A673 (cell line): ENCODE measurements at places on chromosomes 4 and X. TPM values are rescaled to one million over a fixed set of nuclear protein-coding genes. Genes with fewer than 3 reads are reported as not detected.

The STAP1 gene
- not detected in 2 replicates for total RNA-seq

DNA sequence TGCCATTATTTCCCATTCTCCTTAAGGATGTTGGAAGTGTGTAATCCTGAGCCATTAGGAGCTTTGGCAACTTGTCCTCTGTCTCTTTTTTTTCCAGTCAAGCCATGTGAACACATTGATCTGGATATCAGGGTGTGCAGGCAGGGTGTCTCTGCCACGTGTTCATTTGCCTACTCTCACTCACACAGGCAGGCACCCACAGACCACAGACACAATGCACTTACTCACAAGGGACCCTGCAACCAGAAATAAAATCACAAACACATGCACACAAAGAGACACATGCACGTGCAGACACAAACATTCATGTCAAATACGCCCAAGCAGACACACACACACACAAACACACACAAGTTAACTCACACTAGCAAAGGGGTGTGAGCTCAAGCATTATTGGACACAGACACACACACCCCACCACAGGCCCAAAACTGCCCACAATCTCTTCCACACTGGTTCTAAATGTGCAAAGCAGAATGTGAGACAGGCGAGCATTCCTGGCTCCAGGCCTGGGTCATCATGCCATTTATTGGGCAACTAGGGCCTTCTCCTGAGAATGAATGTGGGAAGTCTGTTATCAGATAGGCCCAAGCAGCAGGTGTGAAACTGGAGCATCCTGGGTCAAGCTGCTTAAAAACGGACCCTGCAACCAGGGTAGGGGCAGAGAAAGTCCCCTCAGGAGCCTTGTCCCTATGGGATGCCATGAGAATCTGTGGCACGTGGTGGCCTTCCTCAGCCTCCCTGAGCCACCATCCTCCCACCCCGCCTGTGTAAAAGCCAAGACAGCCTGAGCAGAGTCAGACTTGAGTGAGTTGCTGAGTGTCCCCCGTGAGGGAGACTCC is 63.4 kb downstream of the NBDY start:
- no peaks in the 10 kb centered on the region for H3K4me1 ChIP-seq
- no peaks in the 10 kb centered on the region for H3K27me3 ChIP-seq
- no peaks in the 10 kb centered on the region for H3K36me3 ChIP-seq

The MAGIX gene
- 1.1 and 1.5 TPM in 2 replicates for total RNA-seq

The SMARCA1 gene
- 56.9 and 61.2 TPM in 2 replicates for total RNA-seq

GRCh38 chr4:602559-602942 is 22.8 kb upstream of the PDE6B start:
- DNase-seq: peak; percentile 46
- H3K4me3 ChIP-seq: no peak overlapping the region
- no peaks in the 10 kb centered on the region for H3K27me3 ChIP-seq
- no peak overlapping the region for H3K27ac ChIP-seq
- no peaks in the 10 kb centered on the region for H3K36me3 ChIP-seq
